Kasumi-1 (cell line): ENCODE measurements at places on chromosomes 5 and 9.

DNA sequence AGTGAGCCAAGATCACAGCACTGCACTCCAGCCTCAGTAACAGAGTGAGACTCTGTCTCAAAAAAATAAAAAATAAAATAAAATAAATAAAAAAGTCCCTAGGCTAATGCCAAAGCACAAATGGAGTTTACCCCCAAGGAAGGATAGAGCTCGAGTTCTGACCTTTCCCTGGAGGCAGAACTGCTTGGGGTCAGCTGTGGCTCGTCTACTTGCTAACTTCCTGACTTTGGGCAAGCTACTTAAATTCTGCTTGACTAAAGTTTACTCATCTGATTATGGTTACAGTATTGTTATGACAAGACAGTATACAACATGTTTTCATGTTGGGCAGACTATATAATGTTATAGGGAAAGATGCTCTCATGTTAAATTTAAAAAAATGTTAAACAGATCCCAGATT lies 359.2 kb downstream of the DNAH5 start:
- DNase-seq: no peak

GRCh38 chr9:113523421-113524141 lies 60.1 kb downstream of the RGS3 start:
- peak; percentile 40 for DNase-seq

GRCh38 chr9:35945341-35946018 lies 12.5 kb downstream of the OR2S2 start:
- peak; percentile 73 for DNase-seq

DNA sequence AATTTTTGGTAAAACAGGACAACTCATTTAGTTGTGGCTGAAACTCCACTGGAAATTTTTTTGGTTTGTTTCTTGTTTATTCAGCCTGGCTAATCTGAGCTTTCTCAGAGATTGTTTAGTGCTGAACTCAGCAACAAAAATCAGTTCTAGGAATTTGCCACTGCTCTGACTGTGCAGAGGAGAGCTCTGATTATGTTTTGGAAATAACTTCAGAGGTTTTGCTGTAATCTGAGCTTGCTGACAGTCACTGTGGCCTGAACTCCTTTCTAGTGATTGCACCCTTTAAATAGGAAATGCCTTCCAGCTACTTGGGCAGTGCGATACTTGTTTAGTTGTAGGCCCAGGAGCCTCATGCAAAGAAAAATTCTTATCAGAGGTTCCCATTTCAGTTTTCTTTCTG lies 60.2 kb downstream of the OSTF1 start:
- peak; percentile 60 for DNase-seq

GRCh38 chr5:148454576-148454975 lies 70.8 kb downstream of the FBXO38 start:
- DNase-seq: no peak
